Activated CD4-positive, alpha-beta T cell treated with anti-CD3 and anti-CD28 coated beads for 24 hours (primary cell): ENCODE measurements at places on chromosomes 4 and X.

GRCh38 chrX:107454302-107454701 lies 4.8 kb downstream of the FRMPD3 start:
- no peak for DNase-seq

- no peak for DNase-seq
These were observed 220.2 kb downstream of the STPG2 start for GRCh38 chr4:97923096-97923495.

DNA sequence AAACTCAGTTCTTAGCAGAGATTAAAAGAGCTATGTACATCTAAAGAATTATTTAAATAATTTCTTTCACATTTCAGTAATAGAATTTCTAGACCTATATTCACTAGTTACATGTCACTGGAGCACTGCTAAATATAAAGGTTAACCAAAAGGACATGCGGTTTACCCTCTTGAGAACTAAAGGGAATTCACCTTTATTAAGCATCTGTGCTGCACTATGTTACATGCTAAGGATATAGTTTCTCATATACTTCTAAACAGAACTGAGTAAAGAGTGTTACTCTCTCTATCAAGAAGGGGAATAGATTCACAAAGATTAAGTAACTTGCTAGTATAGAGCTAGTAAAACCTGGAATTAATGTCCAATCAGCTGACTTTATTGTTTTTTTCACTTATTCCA lies 7.6 kb downstream of the SPIN3 start:
- no peak for DNase-seq

GRCh38 chrX:40531056-40531826 lies 49.5 kb upstream of the ATP6AP2 start:
- no peak for DNase-seq

DNA sequence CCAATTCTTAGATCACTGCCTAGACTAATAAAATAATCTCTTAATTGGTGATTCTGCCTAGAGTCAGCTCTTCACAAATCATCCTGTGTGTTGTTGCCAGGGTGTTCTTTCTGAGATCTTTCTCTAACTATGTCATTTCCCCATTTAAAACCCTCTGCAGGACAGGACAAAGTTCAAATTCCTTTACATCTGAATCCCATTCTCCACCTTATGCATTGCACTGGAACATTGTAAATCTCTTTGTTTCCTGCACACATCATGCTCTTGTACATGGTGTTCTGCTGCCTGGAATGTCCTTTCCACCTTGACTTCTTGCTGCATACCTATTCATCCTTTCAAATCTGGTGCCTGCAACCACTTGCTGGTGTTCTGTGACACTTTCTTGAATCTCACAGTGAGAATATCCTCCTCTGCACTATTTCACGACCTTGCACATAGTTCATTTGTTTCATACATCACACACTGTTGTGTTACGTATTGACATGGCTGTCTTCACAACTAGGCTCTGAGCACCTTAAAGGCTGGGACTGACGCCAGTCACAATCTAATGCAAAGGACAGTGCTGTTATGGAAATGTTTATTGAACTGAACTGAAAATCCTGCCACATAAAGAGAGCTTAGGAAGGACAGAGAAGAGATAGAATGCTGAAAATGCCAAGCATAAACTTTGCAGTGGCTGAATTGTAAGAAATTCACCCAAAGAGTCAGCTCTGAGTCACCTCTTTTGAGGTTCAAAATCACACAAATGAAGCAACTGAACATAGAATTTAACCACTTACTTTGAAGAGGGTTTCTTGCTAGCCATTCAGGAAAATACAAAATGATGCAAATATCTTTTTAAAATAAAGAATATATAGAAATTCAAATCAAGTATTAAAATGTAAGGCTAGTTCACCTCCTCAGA lies 26.4 kb upstream of the SMIM14 start:
- DNase-seq, result no peak

GRCh38 chr4:186201535-186202230 lies 10.3 kb downstream of the CYP4V2 start:
- DNase-seq, result no peak

DNA sequence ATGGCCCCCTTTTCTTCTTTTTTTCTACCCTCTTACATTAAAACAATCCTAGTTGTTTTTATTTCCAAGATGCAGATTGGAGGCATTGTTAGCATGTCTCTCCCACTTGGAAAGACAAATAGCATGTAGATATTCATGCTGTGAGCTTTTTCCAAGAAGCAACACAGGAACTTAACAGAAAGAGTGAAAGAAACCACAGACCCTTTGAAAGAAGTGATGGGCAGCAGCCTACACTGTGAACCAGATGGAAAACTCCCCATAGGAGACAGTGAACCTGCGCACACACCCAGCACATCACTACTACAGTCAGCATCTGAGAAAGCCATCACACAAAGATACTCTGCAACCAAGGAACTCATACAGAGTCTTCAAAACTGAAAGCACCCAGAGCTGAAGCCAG lies 17.8 kb downstream of the CT47C1 start:
- no peak for DNase-seq

- no peak for DNase-seq
These were observed 170.4 kb upstream of the VEGFC start for GRCh38 chr4:176963121-176963520.

- DNase-seq, result no peak
These were observed 33.1 kb downstream of the OSTC start for GRCh38 chr4:108683479-108683878.

DNA sequence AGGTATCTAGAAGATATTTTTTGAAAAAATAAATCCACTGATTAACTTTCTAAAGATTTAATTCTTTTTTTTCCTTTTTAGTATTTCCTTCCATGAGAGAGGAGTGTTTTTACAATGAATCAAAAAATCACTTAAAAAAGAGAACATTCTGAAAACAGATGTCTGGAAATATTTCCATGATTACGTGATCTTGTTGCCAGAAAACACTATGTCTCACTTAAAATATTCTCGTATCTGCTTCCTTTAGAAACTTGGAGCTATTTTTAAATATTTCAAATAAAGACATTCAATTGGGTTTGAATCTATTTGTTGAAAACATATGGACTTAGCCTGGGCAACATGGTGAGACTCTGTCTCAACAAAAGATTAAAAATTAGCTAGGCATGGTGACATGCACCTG lies 232.8 kb upstream of the RASGEF1B start:
- no peak for DNase-seq

- no peak for DNase-seq
These were observed 839.1 kb downstream of the GLUD2 start for GRCh38 chrX:121886557-121886956.

- DNase-seq, result no peak
These were observed 792 bp downstream of the SLC10A4 start for GRCh38 chr4:48483777-48484493.

DNA sequence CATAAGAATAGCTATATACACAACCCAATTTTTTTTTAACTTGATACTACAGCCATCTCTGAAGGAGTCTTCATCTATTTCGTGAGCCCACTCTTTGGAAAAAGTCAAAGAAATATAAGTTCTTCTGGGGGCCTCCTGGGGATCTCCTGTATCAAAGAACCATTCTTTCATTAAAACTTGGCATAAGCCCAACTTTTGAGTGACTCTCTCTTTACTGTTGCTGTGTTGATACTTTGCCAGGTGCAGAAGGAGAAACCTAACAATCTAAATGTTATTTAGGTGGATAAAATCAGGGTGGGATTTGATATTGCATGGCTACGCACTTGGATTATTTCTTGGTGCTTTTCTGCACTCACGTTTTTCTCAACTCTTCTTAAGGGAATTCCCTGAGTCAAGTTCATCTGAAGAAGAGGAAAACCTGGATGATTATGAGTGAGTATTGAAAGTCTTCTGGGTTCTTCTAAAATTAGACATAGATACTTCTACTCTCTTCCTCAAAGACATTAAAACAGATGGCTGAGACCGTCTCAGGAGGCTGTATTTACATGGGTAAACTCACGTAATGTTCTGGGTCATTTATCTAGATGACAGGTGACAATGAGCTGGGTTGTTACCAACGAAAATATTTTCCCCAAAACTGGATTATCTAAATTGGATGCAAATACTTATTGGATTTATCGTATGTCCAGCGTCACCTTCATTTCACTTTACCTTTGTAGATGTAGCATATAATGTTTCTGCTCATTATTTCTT lies 25.2 kb downstream of the BMX start:
- no peak for DNase-seq
